ENCODE measurements at places on chromosomes 3 and 15.

DNA sequence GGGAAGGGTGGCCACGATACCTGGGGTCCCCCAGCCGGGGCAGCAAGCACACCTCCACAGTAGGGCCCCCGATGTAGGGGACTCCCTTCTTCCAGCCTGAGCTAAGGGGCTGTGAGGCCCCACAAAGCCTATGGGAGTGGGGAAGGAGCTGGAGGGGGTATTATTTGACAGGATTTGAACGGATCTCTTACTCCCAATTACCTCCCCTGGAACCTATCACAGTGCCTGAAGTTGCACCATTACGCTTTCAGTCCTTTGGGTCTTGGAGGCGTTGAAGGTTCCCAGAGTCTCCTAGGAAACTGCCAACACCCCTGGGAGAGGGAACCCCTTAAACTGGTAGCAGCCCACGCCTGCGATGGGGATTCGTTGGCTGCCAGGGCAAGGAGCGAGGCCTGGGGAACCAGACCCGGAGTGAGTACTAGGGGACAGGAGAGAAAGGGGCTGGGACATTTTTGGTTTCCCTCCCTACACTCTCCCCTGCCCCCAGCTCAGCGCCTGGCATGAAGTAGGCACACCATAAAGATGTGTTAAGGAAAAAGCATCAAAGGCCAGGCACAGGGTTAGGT lies 409 bp upstream of the LHFPL4 start:
- no peak for DNase-seq

- no peak for DNase-seq
These were observed 976 bp downstream of the DIS3L start for GRCh38 chr15:66294157-66294931.

- no peak for DNase-seq
These were observed 112.2 kb upstream of the SLC4A7 start for GRCh38 chr3:27596334-27596841.

GRCh38 chr3:100440895-100441294 lies 39.6 kb downstream of the LNP1 start:
- DNase-seq, result no peak

- DNase-seq, result no peak
These were observed 435.6 kb upstream of the GRM7 start for GRCh38 chr3:6425289-6425820.

- no peak for DNase-seq
These were observed 93.2 kb downstream of the CHRNA7 start for GRCh38 chr15:32123473-32123872.

- no peak for DNase-seq
These were observed 6.8 kb upstream of the ADAMTS17 start for GRCh38 chr15:100348578-100348977.

DNA sequence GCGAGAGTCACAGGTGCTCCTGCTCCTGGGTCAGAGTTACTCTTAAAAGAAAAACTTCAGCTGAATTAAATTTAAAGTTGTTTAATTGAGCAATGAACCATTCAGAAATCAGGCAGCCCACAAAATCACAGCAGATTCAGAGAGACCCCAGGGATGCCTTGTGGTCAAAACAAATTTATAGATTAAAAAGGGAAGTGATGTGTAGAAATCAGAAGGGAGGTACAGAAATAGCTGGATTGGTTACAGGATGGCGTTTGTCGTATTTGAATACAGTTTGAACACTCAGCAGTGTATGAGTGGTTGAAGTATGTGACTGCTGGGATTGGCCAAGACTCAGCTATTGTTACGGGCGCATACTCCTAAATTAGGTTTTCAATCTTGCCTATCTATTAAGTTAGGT lies 58.6 kb downstream of the UACA start:
- no peak for DNase-seq

DNA sequence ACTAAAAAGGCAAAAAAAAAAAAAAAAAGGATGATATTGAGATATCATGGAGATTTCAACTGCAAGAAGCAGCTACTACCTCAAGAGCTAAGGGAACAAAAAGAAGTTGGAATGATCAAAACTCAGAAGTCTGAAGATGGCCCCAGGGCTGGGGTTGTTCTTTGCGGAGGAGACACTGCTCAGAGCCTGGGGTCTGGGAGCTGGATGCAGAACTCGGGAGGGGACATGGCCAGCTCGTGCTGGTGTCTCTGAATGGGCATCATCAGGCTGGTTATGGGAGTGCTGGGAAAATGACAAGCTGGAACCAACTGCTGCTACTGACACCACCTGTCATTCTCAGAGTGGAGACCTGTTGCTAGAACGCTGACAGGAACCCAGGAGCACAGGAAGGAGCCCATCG lies 14.2 kb upstream of the ADIPOQ start:
- no peak for DNase-seq

DNA sequence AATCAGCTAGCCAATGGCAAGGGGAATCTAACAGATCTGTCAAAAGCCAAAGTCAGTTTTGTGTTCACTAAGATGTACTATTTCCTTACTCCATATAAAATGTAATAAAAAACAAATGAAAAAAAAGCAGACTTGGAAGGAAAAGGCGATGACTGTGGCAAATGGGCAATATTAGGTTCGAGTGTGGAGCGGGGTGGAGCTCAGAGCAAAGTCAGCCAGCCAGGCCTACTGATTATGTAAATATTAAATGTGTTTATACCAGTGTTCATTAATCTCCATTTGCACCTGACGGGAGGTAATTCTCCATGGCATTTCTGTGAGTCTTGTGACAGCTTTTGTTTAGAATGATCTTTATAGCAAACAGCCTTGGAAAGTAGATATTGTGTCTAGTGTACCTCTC lies 96.2 kb upstream of the KCNMB2 start:
- no peak for DNase-seq

- peak; percentile 37 for DNase-seq
These were observed 621 bp downstream of the ANXA2 start for GRCh38 chr15:60396958-60397771.

DNA sequence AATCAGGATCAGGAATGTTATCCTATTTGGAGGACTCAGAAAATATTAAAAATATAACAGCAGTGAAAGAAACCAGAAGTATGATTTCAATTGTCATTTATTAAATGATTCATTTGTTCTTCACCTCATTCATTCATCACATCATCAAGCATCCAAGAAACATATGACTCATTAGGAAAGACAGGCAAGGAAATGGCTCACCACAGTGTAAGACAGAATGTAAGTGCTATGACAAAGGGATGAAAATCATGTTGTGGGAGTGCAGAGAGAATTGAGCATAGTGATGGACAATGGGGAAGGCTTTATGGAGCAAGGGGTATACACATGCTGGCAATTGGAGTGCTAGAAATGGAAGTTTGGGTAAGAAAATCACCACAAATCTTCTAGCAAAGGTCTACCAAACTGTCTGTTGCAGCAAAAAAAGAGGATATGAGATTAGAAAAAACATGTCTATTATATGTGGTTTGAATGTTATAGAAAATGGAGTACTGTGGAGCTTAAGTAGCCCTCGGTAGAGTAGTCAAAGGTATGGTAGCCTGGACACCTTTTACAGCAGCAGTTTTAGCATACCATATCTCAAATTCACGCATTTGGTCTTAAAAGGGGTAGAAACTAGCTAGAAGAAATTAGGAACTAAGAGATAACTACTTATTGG lies 111.1 kb upstream of the GPR149 start:
- no peak for DNase-seq

GRCh38 chr3:95311272-95311671 lies 1248.4 kb downstream of the NSUN3 start:
- no peak for DNase-seq

- DNase-seq, result no peak
These were observed at the start of gene ALPK3 for GRCh38 chr15:84816694-84817465. Gene ALPK3, plus strand, starts transcription at chr15:84817356. Its CDS starts 97 bp downstream, at chr15:84817453.

DNA sequence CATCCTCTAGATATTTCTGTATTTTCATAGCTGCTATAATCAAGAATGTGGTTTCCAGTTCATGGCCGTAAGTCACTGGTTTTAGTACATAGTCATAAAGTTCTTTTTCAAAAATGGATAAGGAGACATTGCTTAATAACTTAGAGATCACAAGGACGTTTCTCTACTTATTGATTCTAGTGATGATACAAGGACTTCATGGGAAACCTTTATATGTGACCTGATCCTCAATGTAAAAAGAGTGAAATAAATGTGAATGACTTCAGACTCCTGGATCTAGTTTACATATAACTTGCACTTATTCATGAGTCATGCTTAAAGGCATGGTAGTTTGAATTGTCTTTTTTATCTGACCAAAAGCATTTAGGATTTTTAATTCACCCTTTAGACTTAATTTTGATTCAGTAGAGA lies 35.2 kb downstream of the TSC22D2 start:
- DNase-seq, result no peak

GRCh38 chr3:45333549-45333948 lies 54.8 kb upstream of the LARS2 start:
- no peak for DNase-seq

DNA sequence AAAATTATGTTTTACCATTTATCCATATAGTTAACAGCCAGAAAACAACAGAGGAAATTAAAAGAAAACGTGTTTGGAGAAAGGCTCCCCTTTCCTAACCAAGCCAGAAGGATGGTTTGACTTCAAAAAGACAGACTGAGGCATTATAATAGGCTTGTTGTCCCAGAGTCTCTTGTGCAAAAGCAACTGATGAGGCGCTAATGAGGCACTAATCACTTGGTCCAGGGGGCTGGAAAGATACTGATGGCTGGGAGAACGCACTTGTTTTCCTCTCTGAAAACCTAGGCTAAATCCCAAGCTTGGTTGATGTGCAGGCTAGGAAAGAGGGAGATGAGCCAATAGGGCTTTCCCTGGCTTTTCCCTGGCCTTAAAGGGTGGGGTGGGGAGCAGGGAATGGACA lies 389.6 kb downstream of the NTRK3 start:
- no peak for DNase-seq

- no peak for DNase-seq
These were observed 237.5 kb downstream of the P3H2 start for GRCh38 chr3:189883113-189883753.

DNA sequence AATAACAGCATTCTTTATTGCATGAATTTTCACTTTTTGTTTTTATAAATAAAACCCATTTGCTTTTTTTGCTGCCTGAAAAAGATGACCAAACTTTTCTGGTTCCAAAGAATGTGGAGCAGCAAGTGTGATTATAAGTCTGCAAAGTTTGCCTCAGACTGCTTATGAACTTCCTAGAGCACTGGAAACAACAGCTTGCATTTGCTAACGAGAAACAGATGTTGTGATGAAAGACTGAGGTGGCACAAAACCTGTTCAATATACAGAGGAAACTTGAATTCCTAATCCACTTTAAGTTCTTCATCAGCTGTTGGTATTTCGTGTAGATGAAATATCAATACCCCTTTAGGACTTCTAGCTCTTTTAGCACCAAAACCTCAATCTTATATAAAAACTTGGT lies 9.3 kb downstream of the ZPLD1 start:
- DNase-seq, result no peak

DNA sequence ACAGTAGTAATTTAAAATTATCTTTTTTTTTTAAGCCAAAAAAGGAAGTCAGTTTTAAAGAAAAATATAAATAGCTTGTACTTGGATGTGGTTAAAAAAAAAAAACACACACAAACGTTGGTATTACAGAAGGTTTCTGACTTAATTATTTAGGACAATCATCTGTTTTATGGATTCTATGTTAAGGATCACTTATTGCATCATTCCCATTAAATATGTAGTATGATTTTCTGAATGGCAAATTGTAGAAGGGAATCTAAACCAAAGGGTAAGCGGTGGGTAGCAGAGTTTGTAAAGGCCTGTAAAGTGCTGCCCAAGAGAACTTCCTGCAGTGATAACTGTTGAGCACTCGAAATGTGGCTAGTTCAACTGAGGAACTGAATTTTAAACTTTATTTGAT lies 8.0 kb downstream of the SENP2 start:
- no peak for DNase-seq

- no peak for DNase-seq
These were observed 61.7 kb downstream of the LDHAL6B start for GRCh38 chr15:59268168-59268851.

GRCh38 chr3:175336406-175337133 lies 477.4 kb downstream of the NAALADL2 start:
- no peak for DNase-seq

DNA sequence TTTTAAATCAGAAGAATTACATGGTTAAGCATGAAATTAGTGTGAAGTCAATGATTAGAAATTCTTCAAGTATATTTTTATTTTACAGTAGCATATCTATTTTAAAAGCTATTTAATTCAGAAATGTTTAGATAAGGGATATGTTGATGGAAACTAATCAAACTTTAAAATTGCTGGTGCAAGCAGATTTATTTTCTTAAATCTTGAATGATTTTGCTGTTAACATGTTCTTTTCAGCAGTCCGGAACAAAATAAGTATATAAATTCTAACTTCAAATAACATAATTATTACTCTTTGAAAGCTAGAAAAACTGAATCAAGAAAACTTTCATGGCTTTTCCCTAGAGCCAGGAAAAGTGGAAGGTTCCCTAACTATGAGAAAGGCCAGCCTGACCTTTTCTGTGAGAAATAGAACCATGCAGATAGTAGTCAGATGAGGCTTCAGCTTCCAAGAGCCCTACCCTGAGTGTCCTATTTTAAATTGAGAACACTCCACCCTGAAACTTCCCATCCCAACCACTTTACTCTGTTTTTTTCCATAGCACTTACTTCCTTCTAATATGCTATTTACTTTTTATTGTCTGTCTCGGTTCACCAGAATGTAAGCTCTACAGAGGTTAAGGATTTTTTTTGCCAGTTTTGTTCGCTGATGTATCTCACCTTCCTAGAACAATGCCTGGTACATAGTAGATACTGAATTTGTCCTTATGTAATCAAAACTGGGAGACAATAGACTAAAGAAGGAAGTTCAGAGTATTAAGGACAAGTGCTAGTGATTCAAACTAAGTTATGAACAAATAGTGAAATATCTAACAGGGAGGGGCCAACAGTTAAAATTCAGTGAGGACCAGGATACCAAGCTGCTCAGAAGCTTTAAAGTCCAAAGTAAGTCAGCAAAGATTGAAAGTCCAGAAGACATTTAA lies 66.8 kb downstream of the CD200R1L start:
- DNase-seq, result no peak

GRCh38 chr3:46252980-46253379 lies 10.7 kb downstream of the CCR3 start:
- DNase-seq, result no peak

- DNase-seq, result no peak
These were observed 119.7 kb downstream of the SST start for GRCh38 chr3:187550446-187550845.

- no peak for DNase-seq
These were observed 24.6 kb downstream of the TRA2B start for GRCh38 chr3:185912929-185913901.

- DNase-seq, result no peak
These were observed 38.5 kb upstream of the C15orf39 start for GRCh38 chr15:75163150-75163564.

GRCh38 chr15:89171136-89172072 lies 50.0 kb downstream of the RLBP1 start:
- DNase-seq, result no peak

DNA sequence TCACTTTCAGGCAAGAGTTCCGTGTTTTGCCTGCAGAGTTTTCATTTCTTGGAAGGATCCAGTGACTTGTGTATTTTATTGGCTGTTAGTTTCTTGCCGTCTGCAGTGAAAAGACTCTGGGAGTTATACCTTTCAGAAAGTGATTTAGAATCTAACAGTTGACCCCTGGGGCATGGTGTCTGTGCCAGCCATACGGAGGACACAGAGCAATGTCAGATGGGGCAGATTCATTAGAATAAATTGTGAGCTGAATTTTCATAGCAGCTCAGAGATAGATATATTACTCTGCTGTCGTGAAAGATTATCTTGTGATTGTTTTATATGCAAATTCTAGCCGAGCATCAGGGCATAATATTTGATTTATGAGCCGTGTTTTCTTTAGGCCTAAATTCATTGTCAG lies 131.6 kb downstream of the SV2B start:
- DNase-seq, result no peak

GRCh38 chr15:90987561-90988141 lies 6.7 kb downstream of the PRC1 start:
- DNase-seq, result no peak

- DNase-seq, result no peak
These were observed 189.2 kb upstream of the SLCO3A1 start for GRCh38 chr15:91664224-91664836.

Measured in T-helper 22 cell (primary cell).